ENCODE measurements at places on chromosomes 13 and 19.

GRCh38 chr19:9008667-9009066, 1.5 kb downstream of the MUC16 start:
- DNase-seq = no peak

- DNase-seq = peak; percentile 60
These were observed 2.1 kb upstream of the ATP1A3 start for GRCh38 chr19:41995959-41996797.

DNA sequence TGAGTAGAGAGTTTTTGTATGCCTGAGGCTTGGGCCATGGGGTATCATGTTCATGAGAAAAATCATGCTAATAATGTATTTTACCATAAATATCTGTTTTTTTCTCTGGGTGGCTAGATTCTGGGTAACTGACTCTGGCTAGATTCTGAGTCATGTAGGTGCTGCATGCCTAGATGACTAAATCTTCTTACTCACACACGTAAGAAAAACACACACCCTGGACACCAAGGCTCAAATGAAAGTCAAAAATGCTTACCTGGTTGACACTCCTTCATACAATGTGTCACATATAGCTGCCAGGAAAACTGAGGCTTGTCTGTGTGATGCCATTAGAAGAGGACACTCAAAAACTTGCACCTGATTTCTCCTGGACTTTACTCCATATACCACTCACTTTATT, 597.4 kb upstream of the SLITRK1 start:
- DNase-seq = no peak

GRCh38 chr13:73704587-73704986, 429.6 kb downstream of the KLF12 start:
- DNase-seq = no peak

GRCh38 chr19:10289836-10290356, at the start of gene ICAM5:
Gene ICAM5, plus strand, starts transcription at chr19:10289952. Its CDS starts 92 bp downstream, at chr19:10290044.
- DNase-seq = peak; percentile 80

DNA sequence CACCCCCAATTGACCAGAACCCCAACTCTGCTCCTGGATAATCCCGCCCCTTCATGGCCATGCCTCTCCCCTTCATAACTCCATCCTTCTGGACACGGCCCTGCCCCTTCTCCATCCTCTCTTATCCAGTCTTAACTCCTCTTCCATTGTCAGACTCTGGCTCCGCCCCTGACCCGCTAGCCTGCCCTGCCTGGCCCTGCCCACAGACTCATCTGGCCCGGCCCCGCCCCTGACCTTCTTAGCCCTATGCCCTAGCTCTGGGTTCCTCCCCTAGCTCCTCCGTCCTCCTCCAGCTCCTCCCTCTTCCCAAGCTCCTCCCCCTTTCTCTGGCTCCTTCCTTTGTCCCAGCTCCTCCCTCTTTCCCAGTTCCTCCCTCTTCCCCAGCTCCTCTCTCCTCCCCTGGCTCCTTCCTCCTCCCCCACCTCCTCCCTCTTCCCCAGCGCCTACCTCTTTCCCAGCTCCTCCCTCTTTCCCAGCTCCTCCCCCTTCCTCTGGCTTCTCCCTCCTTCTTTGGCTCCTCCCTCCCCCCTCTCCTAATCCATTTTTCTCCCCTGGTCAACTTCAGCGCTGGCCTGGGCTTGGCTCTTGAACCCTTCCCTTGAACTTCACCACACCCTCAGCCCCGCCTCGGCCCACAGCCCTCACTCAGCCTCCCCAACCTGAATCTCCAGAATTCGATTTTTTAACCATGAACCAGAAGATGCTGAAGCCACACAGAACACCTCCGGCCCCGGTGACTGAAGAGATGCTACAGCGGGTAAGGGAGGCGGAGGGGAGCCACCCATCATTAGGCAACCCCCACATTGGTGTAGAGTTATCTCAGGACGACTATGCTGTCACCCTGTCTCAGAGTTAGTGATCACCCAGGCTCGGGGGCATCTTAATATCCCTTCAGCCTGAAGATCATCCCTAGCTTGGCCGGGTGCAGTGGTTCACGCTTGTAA, 9.2 kb upstream of the ZNF358 start:
- DNase-seq = peak; percentile 87

DNA sequence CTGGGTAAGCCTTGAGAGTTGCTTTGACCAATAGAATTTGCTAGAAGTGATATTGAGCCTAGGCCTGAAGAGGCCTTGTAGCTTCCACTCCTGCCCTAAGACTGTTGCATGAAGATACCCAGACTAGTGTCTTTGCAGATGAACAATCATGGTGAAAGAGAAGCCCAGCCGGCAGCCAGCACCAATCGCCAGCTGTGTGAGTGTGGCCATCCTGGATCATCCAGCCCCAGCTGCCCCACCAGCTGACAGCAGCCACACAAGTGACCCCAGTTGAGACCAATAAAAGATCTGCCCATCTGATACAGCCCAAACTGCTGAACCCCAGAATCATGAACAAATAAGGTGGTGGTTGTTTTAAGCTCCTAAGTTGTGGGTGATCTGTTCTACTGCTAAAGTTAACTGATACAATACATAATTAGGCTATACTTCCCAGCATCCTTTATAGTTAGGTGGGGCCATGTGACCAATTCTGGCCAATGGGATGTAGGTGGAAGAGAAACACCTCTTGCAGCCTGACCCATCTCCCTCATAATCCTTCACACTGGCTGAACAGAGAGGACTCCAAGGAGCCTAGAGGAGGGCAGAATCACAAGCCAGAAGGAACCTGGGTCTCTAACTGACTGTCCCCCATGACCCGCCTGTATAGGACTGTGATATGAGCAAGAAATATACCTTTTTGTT, 9.4 kb upstream of the ZNF428 start:
- DNase-seq = no peak

- DNase-seq = no peak
These were observed 9.9 kb downstream of the FXYD5 start for GRCh38 chr19:35164418-35164817.

DNA sequence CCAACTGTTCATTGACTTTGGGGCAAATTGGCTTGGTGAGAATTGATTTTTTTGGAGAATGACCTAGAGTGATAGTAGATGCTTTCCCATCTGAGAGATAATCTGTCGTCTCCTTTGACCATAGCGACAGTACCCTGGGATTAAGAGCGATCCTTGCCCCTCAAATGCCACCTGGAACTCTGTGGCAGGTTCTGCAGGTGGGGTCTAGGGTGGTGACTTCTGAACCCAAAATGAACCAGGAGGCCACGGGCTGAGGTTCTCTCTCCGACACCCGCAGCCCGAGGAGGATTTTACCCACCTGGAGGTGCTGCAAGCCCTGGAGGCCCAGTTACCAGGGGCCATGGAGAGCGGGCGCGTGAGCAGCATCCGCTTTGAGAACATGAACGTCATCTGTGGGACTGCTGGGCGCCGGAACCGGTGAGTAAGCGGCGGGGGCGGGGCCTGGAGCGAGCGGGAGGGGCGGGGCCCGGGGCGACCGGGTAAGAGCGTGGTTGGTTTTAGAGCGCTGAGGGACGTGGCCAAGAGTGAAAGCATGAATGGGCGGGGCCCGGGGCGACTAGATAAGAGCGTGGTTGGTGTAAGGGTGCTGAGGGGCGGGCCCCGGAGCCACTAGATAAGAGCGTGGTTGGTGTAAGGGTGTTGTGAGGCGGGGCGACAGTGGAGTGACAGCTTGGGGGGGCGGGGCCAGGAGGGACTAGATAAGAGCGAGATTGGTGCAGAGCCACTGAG, 8.6 kb downstream of the C19orf81 start:
- peak; percentile 57 for DNase-seq

DNA sequence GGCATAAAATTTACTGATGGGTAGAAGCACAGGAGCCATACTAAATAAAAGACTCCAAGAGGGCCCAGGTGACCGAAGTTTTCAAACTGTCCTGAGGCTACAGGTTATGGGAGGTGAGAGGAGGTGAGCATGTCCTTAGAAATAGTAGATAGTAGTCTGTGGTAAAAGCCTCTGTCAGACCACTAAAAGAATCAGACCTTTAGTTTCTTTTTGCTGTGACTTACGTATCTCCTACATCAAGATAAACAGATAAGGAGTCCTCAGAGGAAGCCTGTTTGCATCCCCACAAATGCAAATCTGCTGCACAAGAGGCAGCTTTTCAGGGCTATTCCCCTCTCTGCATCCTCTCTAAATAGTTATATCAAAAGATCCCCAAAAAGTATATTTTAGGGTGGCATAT, 711.6 kb upstream of the SLITRK6 start:
- DNase-seq = no peak

- no peak for DNase-seq
These were observed at the start of gene LILRA5 for GRCh38 chr19:54312436-54313377. Gene LILRA5, minus strand, starts transcription at chr19:54313166. Its CDS starts 147 bp downstream, at chr19:54313019.

DNA sequence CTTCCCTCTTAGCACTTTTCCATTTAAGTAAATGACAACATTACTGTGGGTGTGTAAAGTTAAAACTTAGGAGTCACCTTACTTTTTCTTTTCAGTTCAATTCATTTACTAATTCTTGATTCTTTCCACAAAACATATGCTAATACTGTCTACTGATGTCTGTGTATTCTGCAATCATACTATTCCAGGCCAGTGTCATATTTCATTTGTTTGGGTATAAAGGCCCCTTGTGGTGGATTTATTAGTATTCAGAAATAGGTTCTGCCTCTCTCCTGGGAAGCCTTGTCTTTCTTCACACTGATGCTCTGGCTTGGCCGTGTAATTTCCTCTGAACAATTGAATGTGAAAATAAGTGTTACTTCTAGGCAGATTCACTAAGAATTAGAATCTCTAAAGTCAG, 621.9 kb upstream of the SPRY2 start:
- no peak for DNase-seq

GRCh38 chr13:60838581-60838980, 441.6 kb downstream of the TDRD3 start:
- no peak for DNase-seq

DNA sequence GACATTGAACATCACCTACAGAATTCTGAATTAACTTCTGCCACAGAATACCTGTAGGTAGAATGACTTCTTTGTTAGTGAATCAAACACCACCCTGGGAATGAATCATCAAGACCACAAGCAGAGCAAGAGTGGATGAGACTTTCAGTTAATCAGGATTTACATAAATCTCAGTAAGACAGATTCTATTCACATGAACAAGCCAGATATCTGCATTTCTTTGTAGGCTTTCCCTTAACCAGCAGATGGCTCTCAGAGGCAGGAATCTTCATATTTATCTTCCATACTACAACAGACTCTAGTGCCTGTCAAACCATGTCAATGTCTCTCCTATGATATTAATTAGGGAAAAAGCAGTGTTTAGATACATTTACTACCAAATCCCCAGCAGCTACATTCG, 412.1 kb downstream of the KLF12 start:
- DNase-seq = peak; percentile 20

DNA sequence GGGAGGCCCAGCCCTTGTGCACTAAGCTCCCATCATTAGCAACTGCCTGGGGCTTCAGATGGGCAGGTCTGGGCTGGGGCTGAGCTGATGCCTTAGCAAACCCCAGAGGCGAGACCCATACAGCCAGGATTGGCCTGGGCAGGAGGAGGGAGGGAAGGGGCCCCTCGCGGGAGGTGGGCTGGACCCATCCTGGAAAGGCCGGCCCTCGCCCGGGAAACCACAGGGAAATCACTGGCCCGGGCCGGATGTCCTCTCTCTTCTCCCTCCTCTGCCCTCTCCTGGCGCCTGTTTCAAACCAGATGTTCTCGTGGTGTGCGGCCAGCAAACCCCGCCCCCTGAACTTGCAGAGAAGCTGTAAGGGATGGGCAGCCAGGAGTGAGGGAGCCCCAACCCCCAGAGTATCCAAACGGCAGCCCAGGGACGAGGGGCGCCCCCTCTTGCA, 43.1 kb downstream of the TMEM255B start:
- DNase-seq = no peak

- no peak for DNase-seq
These were observed 53.6 kb upstream of the FAM124A start for GRCh38 chr13:51168623-51169022.

- DNase-seq = no peak
These were observed 1258.9 kb downstream of the EFNB2 start for GRCh38 chr13:105276571-105276970.

- no peak for DNase-seq
These were observed 70.0 kb downstream of the ZNF568 start for GRCh38 chr19:36986131-36986530.

DNA sequence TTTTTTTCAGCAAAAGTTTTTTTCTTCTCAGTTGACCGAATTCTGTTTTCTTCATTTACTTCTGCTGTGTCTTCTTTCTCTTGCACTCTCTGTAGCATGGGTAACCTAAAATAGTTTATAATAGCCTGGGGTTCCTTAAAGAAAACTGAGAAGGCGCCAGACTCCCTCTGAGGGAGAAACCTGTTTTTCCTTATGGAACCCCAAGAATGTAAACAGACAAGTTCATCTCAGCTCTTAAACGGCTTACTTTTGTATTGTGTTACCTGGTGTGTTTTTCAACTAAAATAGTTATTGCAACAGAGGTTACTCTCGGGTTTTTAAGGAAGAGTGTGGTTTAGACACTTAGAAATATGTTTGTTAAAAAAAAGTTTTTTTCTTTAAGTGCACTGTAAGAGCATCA, 23.8 kb upstream of the TM9SF2 start:
- DNase-seq = no peak

- DNase-seq = peak; percentile 77
These were observed 22.5 kb upstream of the NFIC start for GRCh38 chr19:3343619-3344502.

DNA sequence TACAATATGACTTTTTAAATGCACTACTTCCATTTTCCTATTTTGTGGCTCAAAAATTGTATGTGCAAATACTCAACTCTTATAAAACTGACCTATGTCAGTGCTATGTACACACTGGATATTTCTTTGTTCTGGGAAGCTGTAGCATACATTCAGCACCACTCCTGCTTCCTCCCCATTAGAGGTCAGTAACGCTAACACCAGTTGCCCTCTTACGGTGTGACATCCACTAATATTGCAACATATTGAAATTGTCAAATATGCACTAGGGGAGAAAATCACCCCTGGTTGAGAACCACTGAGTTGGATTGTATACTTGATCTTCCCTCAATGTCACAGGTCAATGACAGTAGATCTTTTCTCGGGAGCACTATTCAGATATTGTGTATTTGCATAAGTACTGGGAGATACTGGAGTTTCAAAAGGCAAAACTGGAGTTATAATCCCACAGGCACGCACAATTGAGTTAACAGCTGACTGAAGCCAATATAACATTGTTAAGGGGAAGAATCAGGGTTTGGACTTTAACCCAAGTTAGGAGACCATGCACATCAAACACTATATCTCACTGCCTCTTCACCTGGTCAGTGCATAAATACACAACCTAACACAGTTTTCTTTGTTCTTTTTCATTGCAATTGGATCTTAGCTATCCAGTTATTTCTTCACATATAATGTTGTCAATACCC, 1276.5 kb upstream of the MIR17HG start:
- no peak for DNase-seq

- DNase-seq = no peak
These were observed 148.5 kb downstream of the ZNF486 start for GRCh38 chr19:20315543-20315942.

GRCh38 chr13:41313117-41313516, 2.0 kb downstream of the NAA16 start:
- no peak for DNase-seq

DNA sequence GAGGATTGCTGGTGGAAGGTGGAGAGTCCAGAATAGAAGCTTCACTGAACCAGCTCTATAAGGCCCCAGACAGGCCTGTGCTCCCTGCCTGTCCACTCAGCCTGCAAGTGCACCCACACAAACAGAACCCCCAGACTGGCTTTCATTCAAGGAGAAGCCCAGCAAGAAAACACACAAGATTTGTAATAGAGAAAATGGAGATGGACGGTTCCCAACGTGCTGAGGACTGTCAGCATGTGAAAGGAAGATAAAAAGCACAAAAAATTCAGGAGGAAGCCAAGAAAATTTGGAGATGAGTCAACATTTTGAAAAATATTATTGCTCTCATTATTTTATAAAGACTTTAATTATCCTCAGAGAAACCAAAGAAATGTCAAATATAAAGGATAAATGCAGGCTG, 218.2 kb upstream of the SLC10A2 start:
- DNase-seq = no peak

- no peak for DNase-seq
These were observed 405.2 kb upstream of the PRR20A start for GRCh38 chr13:56735537-56735942.
